ENCODE measurements at places on chromosomes 13 and 19.

- DNase-seq = no peak
Measured at GRCh38 chr19:4018140-4018613, 10.6 kb downstream of the PIAS4 start.

DNA sequence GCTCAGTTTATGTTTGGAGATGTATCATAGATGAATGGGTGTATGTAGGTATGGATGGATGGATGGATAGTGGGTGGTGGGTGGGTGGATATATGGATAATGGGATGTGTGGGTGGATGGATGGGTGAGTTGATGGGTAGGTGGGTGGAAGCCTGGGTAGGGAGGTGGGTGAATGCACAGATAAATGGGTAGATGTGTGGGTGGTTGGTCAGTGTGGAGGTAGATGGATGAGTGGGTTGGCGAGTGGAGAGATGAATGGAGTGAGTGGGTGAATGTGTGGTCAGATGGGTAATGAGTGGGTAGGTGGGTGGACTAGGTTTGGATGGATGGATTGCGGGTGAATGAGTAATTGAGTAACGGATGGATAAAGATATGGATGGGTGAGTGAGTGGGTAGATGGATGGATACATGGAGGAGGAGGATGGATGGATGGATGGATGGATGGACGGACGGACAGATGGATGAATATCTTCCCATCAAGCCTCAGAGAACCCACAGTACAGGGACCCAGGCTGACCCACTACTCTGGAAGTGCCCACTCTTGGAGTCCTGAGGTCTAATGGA lies 13.4 kb downstream of the MEIS3 start:
- DNase-seq = no peak

DNA sequence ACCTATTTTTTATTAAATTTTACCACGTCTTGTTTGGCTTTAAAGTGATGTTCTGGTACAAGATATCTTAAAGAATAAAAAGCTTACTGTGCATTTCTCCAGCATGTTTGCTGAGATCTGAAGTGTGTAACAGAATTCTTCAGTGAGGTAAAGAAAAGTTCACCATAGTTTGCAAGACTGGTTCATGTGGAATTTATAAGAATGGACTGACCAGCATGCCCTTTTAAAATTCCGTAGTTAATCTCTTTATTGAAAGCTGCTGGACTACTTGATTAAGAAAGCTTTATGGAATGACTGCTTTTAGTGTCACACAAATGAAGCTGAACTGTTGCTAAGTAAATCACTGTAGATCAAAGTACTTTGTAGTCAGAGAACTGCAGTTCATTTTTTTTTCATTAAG lies 119.2 kb downstream of the GPC6 start:
- DNase-seq = no peak

DNA sequence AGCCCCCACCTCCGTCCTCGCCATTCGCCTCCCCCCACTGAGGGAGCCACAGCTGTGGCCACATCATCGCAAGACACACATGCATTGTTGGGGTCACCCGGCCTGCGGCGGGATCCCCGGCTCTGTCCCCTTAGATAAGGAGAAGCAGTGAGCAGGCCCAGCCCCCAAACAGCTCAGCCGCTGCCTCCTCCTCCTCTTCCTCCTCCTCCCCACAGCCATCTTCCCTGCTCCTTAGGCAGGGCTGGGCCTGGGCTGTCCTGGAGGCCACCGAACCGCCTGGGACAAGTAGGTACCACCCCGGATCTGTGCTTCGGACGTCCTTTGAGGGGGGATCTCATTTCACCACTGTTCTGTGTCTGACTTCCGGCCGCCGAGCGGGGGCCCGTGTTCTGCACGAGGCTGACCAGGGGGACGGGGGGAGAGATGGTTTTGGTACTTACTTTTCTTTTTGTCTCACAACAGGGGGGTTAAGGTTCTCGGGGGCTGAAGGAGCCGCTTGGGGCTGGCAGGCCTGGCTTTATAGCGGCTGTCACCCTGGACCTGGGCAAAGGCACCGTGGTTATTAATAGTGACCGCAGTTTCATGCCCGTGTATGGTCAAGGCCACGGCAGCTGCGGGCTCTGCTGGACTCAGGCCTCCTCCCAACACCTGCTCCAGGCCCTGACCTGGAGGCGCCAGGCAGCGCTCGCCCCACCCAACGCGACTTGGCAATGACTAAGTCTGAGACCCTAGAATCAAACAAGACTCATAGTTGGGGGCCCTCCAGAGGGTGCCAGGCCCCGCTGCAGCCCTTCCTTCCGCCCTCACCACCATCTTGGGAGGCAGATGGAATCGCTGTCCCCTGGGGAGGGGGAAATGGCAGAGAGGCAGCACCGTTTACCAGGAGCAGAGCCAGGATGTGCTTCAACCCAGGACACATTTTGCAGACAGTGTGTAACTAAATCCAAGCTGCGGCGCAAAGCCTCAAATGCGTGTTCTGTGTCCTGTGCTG lies 18.3 kb downstream of the NMRK2 start:
- DNase-seq = no peak

DNA sequence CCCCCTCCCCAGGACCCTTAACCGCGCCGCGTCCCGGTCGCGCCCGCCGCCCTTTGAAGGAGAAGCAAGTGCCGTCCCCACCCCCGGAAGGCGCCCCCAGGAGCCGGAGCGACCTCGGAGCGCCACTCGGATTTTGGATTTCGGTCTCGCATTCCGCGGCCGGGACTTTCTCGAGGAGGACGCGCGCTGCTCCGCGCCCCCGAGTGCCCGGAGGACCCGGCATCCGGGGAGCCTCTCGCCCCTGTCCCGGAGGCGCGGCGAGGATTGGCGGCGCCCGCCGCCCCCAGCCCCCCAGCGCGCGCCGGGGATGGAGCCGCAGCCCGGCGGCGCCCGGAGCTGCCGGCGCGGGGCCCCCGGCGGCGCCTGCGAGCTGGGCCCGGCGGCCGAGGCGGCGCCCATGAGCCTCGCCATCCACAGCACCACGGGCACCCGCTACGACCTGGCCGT lies 1.6 kb downstream of the MIDN start:
- no peak for DNase-seq

GRCh38 chr19:3683405-3684053 lies 16.7 kb downstream of the PIP5K1C start:
- DNase-seq = no peak

DNA sequence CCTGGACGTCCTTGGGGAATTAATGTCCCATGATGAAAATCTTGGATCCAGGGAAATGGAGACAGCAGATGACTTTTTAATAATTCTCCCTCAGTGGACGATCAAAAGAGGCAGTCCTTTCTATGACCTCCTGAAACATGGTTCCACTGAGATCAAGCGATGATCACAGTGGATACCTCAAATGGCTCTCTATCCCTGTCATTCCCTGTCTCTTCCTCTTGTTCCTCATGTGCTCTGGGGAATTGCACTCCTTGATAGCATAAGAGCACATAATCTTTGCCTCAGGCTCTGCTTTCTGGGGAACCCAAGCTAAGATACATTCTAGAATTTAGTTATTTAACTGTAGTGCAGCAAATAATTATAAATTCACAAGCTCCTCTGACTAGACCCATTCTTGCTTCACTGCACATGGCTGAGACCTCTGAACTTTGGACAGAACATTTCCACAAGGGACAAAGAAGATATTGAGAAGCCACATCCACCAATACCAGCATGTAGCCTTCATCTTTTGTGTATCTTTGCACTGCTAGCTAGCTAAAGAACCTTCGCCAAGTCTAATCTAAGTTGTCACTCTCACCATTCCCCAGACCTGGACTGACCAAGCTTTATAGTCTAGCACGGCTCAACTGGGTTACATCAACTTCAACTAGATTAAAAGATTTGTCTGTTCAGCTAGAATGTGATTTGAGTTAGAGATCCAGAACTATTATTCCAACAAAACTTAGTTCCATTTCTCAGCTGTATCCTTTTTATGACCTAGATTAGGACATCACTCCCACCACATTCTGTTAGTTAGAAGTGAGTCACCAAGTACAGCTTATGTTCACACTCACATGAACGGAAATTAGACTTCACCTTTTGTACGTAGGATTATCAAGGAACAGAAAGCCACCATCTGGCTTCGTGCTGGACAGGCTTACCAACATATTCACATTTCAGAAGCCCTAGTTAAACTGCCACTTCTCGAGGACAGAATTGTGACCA lies 142.7 kb downstream of the SUCLA2 start:
- DNase-seq = no peak

All from stimulated activated CD4-positive, alpha-beta T cell treated with anti-CD3 and anti-CD28 coated beads, Interleukin-2, amount 100 ng/mL, for 24 hours (primary cell).